Stimulated activated CD4-positive, alpha-beta T cell treated with anti-CD3 and anti-CD28 coated beads, Interleukin-2, amount 100 ng/mL, for 48 hours (primary cell): ENCODE measurements at places on chromosomes 3 and 15.

DNA sequence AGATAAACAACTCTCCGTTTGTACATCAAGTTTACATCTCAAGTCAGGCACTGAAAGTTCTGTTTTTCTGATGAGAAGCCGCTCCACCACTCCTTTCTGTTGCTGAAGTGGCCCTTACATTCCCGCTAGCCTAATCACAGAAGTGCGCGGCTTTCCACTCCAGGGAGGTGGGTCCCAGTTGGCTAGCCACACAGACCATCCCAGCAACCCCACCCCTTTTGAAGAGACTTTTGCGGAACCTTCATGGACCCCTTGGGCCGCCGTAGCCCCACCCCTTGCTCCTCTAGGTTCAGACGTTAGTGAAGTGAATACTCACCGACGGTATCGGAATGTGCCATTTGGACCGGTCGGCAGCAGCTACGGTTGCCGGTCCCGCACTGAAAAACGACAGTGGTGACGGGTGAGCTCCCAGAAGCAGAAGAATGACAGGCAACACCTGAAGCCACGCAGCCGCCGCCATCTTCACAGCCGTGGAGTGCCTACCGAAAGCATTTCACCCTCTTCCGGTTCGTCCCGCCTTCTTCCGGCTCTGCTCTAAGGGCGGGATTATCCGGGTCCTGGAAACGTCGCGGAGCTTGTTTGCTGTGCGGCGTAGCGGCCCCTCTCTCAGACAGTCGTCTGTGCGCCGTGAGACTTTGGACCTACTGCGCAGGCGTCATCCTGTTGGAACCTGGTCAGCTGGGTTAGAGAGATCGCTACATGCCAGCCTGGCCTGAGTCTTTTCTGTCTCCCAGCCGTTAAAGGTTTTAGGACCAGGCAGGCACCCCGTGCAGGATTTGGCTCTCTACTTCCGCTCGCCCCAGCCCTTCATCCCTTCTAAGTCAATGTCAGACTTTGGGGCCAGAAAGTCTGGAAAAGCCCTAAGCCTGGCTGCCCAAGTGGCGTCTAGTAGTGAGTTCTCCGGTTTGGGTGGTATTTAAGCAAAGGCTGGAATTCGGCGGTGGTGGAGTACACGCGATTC is at the start of the genes GANC and TMEM87A:
GANC (plus strand) TSS at position 263 of the 961 bp plus-strand sequence. CDS start 1,281 bp downstream, outside the sequence.
TMEM87A (minus strand) TSS at position 495 of the 961 bp plus-strand sequence; CDS start at position 460, 35 bp downstream.
- DNase-seq: peak; percentile 90

DNA sequence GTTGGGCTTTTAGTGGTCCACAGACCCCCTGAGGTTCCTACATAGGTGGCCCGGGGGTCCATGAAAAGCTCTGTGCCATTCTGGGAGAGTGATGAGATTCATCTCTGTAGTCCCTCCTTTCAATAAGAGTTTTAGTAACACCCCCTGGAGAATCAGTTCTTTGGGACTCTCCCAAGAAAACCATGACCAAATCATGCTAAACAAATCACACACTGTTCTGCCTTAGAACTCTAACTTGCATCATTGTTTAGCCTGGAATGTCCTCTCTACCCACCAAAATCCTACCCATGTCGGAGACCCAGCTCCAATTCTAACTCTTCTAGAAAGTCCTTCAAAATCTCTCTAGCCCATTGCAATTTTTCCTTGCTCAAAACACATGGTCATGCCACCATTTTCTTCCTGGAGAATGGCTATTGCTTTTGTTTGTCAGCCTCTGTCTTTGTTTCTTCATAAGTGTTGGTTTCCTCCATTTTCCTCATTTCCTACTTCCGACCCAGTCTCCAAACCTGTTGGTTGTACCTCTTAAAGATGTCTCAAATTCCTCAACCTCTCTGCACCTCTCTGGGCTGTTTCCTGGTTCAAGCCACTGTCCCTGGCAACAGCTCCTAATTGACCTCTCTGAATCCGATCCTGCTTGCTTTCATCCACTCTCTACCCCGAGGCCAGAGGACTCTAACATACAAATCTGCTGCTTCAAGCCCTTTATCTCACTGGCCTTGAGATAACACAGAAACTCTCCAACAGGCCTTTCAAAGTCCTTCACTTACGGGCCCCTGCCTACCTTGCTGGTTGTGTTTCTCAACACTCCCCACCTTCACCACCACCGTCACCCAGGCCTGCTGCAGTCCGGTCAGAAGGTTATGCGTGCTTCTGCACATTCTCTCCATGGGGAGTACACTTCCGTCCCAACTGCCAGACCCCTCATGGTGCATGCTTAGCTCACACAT is 23.7 kb downstream of the CYP19A1 start:
- DNase-seq: no peak

DNA sequence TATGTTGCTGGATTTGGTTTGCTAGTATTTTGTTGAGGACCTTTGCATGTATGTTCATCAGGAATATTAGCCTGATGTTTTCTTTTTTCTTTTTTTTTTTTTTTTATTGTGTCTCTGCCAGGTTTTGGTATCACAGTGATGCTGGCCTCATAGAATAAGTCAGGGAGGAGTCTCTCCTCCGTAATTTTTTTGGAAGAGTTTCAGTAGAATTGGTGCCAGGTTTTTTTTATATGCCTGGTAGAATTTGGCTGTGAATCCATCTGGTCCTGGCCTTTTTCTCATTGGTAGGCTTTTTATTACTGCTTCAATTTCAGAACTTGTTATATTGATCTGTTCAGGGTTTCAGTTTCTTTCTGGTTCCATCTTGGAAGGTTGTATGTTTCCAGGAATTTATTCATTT is 165.8 kb downstream of the VPS8 start:
- DNase-seq: no peak

- DNase-seq: no peak
Observed at GRCh38 chr3:73552700-73553099, 72.0 kb downstream of the PDZRN3 start.

DNA sequence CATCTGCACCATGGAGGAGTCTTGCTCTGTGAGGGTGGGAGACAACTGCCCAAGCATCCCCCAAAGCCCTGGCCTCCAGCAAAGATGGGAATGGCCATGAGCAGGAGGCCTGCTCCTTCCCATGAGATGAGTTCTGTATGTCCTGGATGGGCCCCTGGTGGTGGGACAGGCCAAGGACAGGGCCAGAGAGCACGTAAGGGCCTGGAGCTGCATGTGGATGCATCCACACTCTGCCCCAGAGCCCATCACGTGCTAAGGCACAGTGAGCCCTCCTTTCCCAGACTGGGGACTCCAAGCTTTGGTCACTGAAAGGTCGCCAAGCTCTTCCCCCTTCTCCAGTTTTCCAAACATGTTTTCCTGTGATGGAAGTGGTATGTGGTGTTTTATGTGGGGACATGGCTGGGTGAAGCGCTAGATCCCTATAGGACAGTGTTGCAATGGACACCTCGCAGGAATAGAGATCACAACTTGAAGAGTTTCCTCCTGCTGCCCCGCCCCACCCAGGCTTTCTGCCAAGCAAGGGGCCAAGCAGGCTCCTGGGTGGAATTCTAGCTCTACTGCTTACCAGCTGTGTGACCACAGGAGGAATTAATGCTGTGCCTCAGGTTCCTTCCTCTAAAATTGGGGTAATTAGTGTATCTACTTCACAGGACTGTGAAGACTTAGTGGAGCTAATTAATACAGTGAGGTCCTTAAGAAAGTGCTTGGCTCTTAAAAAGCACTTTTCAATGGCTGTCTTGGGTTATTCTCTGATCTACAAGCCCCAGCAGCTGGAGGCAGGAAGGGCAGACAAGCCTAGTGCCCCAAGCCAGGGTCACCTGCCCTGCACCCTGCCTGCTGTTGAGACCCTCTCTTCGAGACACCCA is 106.4 kb upstream of the RPL32 start:
- DNase-seq: no peak

DNA sequence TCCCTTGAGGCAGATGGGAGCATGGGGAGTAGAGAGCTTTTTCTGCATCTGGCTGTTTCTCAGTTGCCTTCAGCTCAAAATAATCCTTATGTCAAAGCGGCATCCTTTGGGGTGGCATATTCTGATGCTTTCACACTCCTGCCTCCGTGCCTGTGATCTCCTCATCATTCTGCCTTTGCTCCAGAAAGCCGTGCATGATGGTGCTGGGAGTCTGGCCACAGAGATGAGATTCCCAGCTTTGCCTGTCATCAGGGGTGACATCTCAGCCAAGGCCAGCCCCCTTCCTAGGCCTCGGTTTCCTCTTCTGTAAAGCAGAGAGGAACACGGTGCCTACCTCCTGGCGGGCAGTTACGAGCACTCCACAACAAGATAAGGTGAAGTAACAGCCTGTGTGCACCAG is 96.3 kb upstream of the ALDH1A3 start:
- no peak for DNase-seq

- DNase-seq: no peak
Observed at GRCh38 chr3:186171521-186171920, 62.6 kb upstream of the ETV5 start.

DNA sequence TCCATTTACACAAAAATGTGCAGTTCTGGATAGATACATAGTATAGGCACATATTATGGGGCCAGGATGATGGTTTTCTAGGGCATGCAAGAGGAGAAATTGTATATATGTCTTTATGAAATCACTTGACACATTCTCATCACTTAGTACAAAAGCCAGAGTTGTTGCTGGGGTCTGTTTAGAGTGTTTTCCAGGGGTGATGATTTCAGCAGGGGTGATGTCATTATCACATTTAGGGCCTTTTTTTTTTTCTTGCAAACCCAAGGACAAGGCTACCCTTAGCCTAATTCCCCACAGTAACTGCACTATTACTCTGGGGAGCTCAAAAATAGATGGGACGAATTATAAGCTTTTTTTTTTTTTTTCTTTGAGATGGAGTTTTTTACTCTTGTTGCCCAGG is 3.6 kb downstream of the ZNF589 start:
- no peak for DNase-seq

- DNase-seq: no peak
Observed at GRCh38 chr15:68465861-68466560, 34.0 kb upstream of the ITGA11 start.

- peak; percentile 52 for DNase-seq
Observed at GRCh38 chr3:57164657-57165573, at the start of gene IL17RD. Gene IL17RD (minus strand): TSS chr3:57165353. CDS start chr3:57165286, 67 bp downstream.

- no peak for DNase-seq
Observed at GRCh38 chr3:28188686-28189085, 52.7 kb upstream of the CMC1 start.

DNA sequence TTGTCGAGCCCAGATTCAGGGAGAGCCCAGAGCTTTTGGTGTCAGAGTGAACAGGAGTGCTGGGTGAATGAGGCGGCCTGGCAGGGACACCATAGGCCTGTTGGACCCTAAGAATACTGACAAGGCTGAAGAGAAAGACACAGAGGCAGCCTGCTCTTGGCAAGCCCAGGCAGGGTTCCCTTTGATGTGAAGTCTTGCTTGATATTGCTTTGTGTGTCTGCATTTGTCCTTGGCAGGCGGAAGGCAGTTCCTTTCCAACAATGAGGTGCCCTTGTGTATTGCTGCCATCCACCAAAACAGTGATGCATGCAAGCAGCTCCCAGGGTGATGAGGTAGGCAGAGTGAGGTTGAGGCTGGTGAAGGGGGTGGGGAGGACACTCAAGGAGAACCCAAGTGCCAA is 152.7 kb upstream of the TSC22D2 start:
- DNase-seq: no peak

DNA sequence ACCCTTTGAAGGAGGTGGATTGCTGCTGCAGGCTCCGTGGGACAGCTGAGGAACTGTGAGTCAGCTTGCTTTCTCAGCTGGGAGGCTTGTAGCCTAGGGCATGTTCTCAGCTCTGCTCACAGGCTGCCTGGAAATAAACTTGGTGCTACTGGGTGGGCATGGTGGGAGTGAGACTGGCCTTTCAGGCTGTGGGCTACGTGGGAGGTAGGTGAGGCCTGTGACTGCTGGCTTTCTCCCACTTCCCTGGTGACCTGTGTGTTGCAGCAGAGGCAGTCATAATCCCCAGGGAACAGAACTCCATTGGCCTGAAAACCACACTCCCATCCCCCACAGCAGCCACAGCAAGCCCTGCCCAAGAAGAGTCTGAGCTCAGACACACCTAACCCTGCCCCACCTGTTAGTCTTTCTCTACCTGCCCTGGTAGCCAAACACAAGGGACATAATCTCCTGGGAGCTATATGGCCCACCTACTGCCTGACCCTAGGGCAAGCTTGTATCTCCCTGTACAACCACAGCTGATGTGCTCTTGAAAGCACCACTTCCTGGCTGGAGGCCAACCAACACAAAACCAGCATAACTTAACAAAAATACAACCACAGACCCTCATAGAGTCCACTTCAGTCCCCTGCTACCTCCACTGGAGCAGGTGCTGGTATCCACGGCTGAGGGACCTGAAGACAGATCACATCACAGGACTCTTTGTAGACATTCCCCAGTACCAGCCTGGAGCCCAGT is 236.5 kb downstream of the SQOR start:
- DNase-seq: no peak

DNA sequence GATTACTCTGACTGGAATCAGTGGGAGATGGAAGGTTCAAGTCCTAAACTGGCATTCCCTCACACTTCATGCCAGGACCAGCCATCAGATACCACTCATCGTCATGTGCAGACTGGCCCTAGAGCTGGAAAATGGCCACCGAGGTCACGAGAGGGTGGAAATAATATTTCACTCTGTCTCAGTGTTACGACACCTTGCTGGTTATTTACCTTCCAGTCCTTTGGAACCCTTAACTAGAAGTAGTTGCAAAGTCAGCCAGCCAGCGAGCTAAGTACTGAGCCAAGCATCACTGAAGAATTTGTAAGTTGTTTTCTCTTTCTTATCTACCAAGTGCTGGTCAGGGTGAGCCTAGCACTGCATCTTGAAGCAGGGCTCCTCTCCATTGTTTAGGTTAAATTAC is 309.9 kb upstream of the RASGRP1 start:
- no peak for DNase-seq

DNA sequence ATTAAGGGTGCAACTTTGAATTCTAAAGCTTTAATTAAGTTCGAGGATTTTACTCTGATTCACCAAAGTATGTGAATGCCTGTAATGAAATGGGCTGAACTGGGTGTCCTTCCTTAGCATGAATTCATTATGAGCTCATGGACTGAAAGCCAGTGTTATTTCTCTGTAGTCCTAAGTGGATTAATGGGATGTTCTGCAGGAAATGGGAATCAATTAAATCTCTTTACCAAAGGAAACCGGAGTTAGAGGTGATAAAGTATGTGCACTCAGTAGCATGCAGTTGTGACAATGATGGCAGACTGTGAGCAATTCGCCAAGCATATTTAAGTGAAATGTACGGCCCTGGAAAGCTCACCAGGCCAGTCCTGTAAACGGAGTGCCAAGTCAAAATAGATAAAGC is 138.7 kb downstream of the CHL1 start:
- no peak for DNase-seq

GRCh38 chr3:127017229-127017628 is 34.3 kb downstream of the PLXNA1 start:
- no peak for DNase-seq

DNA sequence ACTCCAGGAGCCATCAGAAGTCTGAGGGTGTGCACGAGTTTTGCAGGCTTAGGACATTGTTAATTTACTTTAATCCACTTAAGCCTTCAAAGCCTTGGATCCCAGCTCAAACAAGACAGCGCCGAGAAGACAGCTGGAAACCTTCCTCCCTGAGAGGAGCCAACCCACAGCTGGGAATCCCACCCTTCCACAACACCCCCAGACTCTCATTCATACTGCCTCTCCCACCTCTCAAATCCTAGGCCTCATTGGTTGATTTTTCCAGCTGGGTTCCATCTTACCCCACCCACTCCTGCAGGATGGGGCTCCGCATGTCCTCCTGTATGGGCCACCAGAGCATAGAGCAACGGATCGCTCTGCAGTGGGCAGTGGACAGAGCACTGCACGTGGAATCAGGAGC is 80.4 kb downstream of the SEMA5B start:
- no peak for DNase-seq
